ENCODE measurements at places on chromosomes 6 and 20.

DNA sequence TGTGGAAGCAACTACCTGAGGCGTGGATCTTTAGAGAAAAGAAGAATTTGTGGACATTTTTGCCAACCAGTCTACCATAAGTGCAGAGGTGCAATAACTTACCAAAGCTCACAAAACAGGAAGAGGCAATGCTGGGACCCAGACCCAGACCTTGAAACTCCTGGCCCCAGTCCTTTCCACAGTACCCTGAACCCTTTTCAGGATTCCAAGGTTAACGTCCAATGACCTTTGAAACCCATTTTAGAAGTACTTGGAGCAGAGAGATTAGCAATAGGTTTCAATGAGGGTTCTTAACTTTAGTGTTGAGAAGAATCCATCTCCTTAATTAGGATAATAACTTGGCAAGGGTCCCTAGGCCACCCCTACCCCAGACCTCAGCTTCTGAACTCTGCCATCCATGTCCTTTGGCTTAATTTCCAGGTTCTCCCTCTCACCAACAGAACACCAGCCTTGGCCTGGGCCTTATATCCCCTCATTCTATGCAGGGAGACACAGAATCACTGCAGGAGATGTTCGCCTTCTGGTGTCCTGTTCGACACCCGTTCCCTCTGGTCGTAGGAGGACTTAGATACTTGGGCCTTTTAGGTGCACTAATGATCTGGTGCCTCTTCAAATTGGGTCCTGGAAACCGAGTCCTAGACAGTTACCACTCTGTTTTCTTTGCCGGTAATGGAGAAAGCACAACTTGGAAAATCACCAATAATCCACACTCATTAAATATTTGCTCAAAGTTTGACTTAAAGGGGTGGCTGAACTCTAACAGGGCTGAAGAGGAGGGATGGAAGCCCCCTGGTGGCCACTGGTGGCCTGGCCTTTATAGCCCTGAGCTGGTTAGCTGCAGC is 40.6 kb downstream of the ISM1 start:
- peak; percentile 45 for DNase-seq

GRCh38 chr20:60008130-60008808 is 50.0 kb downstream of the CDH26 start:
- no peak for DNase-seq

DNA sequence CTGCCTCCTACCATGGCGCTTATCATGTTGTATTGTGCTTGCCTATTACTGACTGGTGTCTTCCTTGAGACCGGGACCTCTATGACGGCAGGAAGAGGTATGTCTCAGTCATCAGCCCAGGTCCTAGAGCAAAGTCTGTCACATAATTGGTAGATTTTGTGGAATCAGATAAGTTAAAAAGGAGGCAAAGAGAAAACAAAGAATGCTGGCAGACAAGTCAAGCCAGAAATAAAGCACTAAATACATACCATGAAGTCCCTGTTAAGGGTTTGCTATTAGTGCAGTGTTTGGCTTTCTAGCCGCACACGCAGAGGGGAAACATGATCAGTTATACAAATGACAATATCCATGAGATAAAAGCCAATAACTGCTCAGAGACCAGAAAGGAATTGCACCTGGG is 6.0 kb downstream of the TOMM34 start:
- no peak for DNase-seq

DNA sequence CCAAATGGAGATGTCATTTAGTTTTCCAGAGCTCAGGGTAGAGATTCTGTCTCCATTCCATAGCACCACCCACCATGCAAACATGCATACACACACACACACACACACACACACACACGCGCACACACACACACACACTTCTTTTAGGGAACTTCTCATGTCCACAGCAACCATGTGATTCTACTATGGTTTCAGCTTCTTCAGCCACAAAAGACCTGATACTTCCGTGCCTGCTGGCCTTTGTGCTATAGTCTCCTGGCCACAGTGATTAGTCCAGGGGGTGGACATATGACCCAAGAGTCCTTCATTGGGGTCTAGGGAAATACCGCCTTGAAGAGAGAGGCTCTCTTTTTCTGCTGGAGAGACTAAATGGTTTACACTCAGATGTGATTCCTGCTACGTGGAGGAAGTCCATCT is 53.5 kb downstream of the CARMIL1 start:
- no peak for DNase-seq

DNA sequence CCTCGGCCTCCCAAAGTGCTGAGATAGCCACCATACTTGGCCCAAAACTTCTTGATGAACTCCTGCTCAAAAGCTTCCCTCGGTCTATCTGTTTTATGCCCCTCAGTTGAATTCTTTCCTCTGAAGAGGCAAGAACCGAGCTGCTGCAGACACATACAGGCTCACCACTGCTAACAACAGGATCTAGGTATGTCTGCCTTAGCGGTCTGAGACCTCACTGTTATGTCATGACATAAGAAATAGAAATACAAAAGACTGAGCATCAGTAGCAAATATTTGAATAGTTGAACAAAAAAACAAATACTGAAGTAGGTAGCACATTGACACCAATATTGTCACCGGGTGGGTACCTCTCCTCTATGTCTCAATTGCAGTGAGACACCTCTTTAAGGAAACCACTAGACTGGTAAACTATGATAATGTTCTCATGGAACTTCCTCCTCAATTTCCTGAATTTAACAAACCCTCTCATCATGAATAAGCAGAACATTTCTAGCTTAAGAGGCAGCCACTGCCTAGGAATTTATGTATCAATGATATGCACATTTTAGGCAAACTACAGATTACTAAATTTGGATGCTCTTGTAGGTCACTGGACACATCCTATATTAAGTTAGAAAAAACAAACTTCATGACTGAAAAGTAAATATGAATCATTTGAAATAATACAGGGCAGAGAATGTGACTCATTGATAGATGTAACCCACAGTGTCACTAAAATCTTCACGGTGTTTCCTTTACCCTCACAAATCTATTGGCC is 9.4 kb upstream of the STXBP5 start:
- no peak for DNase-seq

DNA sequence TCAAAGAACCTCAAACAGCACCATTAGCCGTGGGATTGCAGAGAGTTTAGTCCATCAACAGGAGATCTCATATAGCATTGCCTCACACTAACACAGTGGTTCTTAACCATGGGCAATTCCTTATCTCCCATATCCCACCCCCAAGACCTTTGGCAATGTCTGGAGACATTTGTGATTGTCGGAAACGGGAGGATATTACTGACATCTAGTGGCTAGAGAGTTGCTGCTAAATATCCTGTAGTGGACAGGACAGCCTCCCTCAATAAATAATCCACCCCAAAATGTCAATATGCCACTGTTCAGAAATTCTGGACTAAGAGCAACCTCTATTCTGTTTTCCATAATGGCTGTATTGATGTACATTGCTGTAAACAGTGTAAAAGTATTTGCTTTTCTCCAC is 210.1 kb upstream of the CCN2 start:
- no peak for DNase-seq

GRCh38 chr6:118750143-118750542 is 98.8 kb upstream of the CEP85L start:
- no peak for DNase-seq

DNA sequence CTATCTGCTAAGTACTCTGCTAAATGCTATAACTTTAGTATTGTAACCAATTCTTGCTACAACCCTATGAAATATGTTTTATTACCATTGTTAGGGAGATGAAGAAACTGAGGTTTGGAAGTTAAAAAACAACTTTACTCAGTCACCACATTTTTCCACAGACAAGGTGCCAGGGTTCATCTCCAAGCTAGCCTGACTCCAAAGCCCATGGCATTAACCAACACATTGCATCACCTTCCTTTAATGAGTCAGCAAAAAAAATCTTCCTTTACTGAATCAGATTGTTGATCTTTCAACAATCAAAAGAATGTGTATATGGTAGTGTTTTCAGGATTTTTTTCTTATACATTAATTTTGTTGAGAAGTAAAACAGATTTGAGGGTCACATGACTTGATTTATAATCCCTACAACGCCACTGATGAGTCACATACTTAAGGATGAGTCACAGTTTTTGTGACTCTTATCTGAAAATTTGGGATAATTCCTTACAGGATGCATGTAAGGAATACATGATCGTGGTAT is 41.5 kb downstream of the MAN1A1 start:
- no peak for DNase-seq

- DNase-seq: no peak
Observed at GRCh38 chr6:15264902-15265761, 19.3 kb downstream of the JARID2 start.

GRCh38 chr6:37059344-37060194 is 54.1 kb downstream of the FGD2 start:
- DNase-seq: no peak
